ENCODE measurements at places on chromosomes 6 and 20. TPM values are rescaled to one million over a fixed set of nuclear protein-coding genes. Genes with fewer than 3 reads are reported as not detected.

DNA sequence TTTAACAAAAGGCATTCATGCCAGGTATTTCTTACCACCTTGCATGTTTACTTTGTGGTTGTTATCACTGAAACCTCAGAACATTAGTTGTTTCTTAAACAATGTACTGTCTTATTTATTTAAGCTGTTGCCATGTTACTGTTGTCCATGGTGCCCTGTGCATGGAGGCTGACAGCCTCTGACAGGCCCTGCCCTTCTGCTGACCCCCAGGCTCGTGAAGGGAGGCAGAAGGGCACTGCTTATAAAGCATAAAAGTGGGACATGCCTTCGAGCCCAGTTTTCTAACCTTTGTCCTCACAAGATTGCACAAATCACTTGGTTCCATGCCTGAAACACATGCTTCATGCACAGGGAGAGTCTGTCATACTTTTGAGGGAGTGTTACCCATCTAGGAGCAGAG lies 46.7 kb upstream of the CLIC5 start:
- DNase-seq: peak; percentile 90

Gene RCAN2
- 1.0 TPM for total RNA-seq

- no peak for DNase-seq
These were observed 243.1 kb downstream of the MYLK4 start for GRCh38 chr6:2507521-2508037.

DNA sequence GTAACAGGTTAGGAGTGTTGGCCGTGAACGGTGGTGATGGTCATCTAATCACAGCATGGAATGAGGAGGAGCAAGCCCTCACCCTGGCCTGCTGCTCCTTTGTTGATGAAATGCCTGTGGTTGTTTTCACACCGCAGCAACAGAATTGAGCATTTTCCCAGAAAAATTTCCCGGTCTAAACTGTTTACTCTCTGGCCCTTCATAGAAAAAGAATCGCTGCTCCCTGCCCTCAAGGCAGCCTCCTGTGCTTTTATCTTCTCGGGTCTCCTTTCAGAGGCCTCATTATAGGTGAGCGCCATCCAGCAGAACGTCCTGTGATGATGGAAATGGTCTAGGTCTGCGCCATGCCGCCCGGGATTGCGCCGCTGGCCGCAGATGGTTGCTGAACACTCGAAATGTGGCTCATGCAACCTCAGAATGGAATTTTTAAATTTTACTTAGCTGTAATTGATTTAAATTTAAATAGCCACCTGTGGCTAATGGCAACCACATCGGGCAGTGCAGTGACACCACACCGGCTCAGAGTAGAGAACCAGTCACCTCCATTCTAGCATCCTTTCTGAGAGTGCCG lies 30.2 kb downstream of the PHACTR3 start:
- no peak for DNase-seq

Measured in H4 (cell line).